ENCODE measurements at places on chromosomes 1 and 21.

DNA sequence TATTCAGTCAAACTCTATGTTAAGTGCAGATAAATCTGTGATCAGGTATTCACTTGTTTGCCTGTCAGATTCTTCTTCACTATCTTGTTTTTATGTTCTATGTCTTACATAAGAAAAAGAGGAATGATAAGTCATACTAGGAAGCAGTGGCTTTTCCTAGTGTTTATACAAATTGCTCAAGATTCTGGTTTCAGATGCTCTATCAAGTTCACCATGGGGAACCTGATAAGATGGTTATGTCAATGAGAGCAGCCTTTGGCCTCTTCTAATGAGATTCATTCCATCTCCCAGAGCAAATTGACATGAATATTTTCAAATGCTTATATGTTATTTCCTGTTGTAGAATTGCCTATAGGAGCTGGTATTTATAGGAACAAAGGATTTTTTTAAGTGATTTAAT lies 218.8 kb upstream of the TMPRSS15 start:
- no peak for DNase-seq

- DNase-seq: no peak
Observed at GRCh38 chr1:200147094-200147493, 119.6 kb downstream of the NR5A2 start.

- DNase-seq: no peak
Observed at GRCh38 chr1:193656841-193657240, 470.4 kb upstream of the B3GALT2 start.

DNA sequence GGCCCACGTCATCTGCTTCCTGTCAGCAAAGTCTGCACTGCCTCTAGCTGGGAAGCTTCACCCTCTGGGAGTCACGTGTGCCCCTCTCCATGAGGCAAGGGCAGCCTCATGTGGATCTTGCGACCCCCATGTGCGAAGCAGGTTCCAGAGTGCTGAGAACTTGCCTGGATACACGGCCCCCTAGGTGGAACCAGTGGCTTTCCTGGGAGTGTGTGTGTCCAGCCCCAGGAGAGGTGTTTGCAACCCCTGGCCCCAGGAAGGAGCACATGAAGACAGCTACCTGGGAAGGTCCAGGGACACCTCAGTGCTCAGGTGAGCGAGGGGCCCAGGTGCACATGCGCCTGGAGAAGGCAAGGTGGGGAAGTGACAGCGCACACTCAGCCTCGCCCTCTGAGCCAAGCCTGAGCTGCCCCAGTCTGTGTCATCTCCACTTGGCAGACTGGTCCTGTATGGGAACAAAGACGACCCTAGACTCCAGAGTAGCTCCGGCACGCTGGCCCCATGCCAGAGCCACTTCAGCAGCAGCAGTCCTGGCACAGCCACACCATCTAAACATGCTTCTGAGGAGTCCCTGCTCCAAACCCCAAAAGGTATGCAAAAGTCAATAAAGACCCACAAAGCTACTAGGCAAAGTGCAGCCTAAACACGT lies 8.9 kb downstream of the LSS start:
- DNase-seq: no peak

DNA sequence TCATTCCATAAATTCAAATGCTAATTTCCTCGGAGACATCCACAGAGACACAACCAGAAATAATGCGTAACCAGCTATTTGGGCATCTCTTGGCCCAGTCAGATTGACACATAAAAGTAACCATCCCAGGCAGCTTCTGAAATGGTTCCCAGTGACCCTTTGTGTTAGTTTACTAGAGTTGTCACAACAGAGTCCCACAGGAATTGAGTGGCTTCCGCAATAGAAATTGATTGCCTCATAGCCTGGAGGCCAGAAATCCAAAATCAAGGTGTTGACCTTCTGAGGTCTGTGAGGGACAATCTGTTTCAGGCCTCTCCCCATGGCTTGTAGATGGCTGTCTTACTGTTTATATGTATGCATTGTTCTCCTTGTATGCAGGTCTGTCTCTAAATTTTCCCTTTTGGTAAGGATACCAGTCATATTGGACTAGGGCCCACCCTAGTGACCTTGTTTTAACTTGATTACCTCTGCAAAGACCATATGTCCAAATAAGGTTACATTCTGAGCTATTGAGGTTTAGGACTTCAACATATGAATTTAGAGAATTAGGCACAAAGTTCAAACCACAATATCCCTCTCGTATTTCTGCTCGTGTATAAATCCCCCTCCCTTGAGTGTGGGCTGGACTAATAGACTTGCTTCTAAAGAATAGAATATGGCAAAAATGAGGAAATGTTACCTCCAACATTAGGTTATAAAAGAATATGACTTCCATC lies 78.2 kb upstream of the FGGY start:
- DNase-seq: no peak

GRCh38 chr1:22611530-22611947 lies 24.9 kb upstream of the C1QA start:
- DNase-seq: no peak

DNA sequence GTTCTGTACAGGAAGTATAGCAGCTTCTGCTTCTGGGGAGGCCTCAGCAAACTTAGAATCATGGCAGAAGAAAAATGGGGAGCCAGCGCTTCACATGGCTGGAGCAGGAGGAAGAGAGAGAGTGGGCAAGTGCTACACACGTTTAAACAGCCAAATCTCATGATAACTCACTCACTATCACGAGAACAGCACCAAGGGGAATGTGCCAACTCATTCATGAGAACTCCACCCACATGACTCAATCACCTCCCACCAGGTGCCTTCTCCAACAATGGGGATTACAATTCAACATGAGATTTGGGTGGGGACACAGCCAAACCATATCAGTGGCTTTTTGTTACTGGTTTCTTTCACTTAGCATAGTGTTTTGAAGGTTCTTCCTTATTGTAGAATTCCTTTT lies 138.6 kb downstream of the SYT14 start:
- no peak for DNase-seq

- DNase-seq: no peak
Observed at GRCh38 chr1:8354038-8354437, 36.1 kb downstream of the SLC45A1 start.

DNA sequence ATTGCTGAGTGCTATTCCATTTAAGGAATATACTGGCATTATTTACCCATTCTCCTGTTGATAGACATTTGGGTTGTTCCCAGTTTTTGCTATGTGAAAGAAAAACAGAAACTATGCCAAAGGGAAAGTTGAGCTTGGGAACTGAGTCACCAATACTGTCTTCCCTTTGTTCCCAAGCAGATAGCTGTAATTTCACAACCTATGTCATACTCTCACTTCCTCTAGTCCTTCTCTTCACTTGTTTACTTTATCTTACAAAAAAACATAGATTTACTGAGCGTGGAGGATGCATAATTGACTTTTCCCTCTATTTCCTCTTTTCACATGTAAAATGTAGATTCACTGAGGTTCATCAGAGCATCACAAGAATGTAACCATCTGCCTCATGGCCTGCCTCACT lies 32.4 kb upstream of the PGBD5 start:
- DNase-seq: no peak

- no peak for DNase-seq
Observed at GRCh38 chr1:61481315-61481715, 243.6 kb downstream of the TM2D1 start.

DNA sequence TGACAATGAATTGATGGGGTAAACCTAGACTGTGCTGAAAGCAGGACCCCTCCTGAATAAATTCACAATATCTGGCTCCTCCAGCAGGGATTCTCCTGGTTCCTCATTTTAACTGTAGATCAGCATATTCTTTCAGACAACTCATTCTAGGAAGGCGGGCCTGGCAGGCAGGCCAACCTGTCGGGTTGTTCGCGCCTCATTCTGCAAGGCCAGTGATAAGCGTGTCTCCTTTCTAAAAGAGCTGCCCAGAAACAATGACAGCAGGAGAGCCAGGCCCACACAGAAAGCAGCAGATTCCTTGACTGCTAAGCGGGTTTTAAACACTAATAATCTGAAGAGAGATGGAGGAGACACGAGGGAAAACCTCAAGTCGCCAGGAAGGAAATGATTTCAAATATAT lies 70.0 kb downstream of the NTPCR start:
- no peak for DNase-seq
